ENCODE measurements at places on chromosomes 5 and 9.

GRCh38 chr5:68778484-68778883 lies 315.3 kb upstream of the SLC30A5 start:
- DNase-seq, result no peak

DNA sequence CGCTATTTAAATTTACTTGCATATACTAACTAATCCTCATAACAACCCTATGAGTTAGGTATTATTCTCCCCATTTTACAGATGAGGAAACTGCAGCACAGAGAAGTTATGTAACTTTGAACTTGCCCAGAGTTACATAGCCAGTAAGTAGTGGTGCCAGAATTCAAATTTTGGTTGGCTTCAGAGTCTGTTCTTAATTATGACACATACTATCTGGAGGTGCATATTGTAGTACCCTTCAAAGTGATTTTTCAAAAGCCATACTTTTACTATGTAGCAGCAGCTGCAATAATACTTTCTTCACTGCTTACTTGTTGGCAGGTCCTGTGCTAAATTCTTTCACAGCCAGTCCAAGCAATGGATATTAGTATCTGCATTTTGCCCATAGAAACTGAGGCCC lies 16.4 kb downstream of the MAN2A1 start:
- DNase-seq, result no peak

GRCh38 chr5:167608390-167609272 lies 682.8 kb upstream of the WWC1 start:
- no peak for DNase-seq

DNA sequence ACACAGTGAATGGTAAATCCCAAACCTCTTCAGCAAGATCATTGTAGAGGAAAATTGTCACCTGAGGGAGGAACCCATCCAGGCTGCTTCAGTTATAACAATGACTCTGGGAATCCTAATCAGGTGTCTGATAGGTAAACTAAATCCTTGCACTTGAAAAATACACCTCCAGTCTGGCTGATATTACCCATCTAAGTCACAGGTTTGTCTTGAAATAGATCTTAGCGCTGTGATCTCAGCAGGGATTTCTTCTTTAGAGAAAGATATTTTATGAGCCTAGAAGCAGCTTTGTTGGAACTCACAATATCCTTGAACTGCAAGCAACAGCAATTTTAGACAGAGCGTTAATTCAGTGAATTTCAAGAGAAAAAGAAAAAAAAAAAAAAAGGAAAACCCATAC lies 149.7 kb downstream of the SGCD start:
- DNase-seq, result no peak

- peak; percentile 50 for DNase-seq
Observed at GRCh38 chr9:137241490-137242268, 592 bp downstream of the TUBB4B start.

- no peak for DNase-seq
Observed at GRCh38 chr9:36900136-36900855, 133.8 kb downstream of the PAX5 start.

DNA sequence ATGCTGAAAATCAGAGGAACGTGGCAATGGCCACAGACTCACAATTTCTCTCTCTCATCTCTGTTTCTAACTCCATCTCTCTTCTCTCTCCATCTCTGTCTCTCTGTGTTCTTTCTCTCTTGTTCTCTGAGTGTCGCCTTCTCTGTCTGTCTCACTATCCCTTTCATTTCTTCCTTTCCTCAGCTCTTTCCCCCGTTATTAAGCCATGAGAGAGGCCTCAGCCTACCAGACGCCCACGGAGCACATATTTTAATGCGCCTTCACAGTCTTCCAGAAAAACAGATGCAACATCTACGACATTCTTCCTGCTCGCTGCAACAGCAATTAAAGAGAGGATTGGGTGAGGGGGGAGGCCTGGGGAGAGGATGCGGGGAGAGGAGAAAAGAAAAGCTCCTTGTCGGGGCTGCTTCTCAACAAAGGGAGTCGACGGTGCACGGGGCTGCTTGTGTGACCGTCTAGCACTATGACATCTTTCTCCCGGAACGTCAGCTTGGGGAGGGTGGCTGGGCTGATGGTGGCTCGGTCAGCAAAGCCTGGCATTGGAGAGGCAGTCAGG lies 37.7 kb upstream of the NEURL1B start:
- no peak for DNase-seq

- DNase-seq, result no peak
Observed at GRCh38 chr5:108743319-108743718, 4.4 kb upstream of the FER start.

GRCh38 chr5:130055572-130055971 lies 151.3 kb downstream of the CHSY3 start:
- DNase-seq, result no peak

DNA sequence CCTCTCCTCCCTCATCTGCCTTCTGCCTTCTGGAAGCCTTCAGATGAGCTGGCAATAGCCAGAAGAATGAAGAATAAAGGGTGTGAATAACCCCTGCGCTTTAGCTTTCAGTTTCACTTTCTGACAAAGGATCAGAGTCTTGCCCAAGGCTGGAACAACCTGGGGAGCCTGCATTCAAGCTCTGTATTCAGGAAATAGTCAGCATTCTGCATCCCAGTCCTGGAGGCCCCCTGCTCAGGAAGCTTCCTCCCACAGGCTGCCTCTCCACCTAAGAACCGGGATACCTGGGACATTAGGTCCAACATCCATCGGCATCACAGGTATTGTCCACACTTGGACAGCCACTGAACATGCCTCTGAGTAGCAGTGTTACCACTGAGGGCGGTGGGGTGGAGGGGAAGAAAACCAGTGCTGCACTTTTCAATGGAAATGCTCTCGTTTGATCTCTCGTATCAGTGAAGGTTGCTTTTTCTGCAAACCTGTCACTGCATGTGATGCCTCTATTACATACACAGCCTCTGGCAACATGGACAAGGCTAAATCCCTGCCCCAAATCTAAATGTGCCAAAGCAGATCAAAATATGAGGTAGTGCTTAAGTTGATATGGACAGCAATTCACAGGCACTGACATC lies 39.8 kb upstream of the ACO1 start:
- DNase-seq, result no peak

GRCh38 chr5:133455676-133456075 lies 156.7 kb downstream of the FSTL4 start:
- DNase-seq, result no peak

- no peak for DNase-seq
Observed at GRCh38 chr5:178422400-178422775, 167.8 kb downstream of the COL23A1 start.

DNA sequence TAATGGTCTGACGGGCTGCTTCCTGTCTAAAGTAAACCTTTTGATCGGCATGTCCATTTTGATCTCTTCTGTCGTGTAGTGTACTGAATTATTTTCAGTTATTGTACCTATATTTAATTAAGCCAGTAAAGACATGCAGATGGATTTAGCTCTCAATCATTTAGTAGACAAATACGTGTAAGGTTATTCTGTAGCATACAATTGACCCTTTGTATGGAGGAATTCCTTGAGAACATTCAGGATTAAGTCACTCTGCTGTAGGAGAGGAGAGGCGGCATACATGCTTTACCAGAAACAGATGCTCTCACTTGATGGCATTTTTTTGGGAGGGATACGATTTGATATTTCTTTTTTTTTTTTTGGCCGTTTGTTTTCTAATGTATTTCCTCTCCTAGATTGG lies 141.0 kb downstream of the PBX3 start:
- no peak for DNase-seq

GRCh38 chr5:81749192-81749560 lies 1.7 kb downstream of the SSBP2 start:
- no peak for DNase-seq

DNA sequence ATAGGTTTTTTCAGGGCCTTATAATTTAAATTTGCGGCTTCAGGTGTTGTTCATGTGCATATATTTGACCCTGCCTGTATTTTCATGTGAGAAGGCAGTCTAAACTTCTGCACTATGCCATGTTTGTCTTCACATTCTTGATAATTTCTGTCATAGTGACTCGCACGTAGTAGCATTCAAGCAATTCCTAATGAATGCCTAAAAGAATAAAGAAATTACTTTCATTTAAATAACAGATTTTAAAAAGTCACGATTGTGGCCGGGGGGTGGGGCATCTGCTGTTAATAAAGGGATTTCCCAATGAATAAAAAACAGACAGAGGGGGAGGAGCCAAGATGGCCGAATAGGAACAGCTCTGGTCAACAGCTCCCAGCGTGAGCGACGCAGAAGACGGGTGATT lies 318.0 kb downstream of the ADAMTS6 start:
- DNase-seq, result no peak

GRCh38 chr9:12732971-12733370 lies 39.8 kb downstream of the TYRP1 start:
- DNase-seq, result no peak

- no peak for DNase-seq
Observed at GRCh38 chr5:141430332-141431113, at the start of gene PCDHGA12. Gene PCDHGA12 (plus strand): TSS chr5:141430507. CDS start chr5:141430760, 253 bp downstream.

DNA sequence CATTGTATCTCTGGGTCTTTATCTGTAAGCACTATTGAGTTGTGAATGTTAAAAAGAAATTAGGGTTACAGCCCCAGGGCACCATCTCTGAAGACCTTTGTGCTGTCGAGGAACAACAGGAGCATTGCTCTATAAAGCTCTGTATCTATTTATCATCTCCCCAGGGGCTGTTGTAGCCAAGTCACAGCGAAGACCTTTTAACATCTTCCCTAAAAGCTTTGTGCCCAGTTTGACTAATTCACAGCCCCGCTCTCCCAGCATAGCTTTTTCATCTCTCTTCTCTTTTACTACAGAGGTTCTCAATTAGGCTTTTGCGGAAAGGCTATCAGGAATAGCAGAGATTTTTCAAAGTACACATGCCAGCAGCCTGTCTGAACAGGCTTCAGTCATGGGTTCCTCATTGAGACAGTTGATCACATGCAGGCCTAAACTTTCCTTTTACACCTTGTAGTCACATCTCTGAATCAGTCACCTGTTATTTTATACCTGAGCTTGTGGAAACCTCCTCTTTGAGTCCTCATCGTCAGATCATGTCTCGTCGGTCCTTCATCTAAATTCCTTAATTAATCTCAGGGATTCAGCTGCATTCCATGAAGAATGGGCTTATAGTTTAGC lies 140.5 kb downstream of the NPR3 start:
- DNase-seq, result no peak

DNA sequence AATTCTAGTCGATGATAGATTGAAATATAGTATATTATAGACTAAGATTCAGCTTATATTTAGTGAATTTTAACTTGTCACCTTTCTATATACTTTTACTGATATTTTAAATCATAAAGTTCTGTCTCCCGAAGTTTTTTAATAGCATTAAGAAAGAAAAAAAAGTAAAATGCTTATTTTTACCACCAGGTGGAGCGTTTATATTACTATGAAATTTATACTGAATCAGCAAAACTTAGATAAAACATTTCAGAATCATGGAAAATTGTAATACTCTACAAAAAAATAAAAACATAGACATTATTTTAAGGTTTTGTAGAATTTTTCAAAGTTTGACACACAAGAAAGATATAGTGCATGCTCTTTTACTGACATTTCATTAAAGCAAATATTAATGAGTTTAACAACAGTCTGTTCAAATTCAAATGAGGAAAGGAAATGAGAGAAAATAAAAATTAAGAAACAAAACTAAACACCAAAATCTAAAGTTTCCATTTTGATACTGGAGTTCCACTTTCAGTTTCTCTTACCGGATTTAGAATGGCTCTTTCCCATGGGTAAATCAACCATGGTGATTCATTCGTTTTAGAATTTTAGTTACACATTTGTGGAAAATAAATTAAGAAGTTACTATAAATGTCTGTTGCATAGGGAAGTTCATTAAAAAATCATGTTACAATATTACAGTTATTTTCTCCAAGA lies 1035.3 kb downstream of the CDH12 start:
- DNase-seq, result no peak

- DNase-seq, result no peak
Observed at GRCh38 chr5:141105350-141105749, 5.1 kb downstream of the PCDHB3 start.

DNA sequence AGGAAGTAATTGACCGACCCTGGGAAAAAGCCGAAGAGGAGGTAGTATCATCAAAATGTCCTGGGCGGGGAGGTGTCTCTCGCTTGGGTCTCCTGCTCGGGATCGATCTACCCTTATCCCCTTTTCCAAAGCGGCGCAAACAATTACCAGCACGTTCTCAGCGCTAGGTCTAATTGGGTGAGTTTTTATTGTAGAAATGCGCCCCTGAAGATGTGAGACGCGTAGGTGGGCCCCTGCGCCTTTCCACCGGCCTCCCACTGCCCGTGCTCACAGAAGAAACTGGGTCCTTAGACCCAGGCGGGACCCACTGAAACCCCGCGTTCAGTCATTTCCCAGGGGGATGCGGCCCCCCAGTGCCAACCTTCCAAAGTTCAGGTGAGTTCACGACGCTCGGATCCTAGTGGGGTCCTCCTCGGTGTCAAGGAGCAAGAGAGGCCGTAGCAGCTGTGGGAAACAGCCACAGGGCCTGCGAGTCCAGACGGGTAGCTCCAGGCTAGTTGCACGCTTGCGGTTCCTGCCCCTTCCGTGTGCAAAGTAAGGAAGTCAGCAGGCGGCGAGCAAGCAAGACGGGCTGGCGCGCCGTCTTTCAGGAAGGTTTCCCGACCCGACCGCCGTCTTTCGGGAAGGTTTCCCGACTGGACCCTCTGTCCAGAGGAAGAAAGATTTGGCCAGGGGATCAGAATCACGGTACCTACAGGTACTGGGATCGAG lies 1.5 kb downstream of the SMIM32 start:
- DNase-seq, result no peak

GRCh38 chr9:103277240-103277639 lies 282.1 kb downstream of the CYLC2 start:
- DNase-seq, result no peak

DNA sequence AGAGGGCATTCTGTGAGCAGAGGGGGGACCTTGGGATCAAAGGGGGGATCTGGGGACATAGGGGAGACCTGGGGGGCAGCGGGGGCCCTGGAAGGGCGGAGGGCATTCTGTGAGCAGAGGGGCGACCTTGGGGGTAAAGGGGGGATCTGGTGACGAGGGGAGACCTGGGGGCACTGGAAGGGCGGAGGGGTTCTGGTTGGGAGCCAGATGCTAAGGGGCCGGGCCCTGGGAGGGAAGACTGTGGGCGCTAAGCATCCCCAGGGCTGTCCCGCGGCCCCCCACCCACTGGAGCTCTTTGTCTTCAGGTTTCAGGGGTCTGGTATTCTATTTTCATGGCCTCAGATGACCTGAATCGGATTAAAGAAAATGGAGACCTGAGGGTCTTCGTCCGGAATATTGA lies 748 bp downstream of the LCN9 start:
- no peak for DNase-seq

- DNase-seq, result no peak
Observed at GRCh38 chr9:22657713-22658112, 211.1 kb downstream of the DMRTA1 start.

- no peak for DNase-seq
Observed at GRCh38 chr9:89803403-89803802, 198.6 kb downstream of the GADD45G start.

DNA sequence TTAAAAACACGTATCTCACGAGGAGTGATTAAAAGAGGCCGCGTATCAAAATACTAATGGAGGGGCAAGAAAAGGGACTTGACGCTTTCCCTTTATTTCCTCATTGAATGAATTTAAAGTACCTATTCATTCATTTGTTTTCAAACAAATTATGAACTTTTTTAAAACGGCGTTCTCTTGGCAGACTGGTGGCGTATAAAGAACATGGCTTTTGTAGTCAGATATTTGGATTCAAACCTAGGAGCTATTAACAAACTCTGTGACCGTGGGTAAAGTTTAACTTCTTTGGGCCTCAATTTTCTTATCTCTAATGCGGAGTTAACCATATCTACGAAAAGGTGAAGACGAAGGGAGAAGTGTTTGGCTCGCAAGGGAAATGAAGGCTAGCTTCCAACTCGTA lies 876 bp downstream of the CAAP1 start:
- DNase-seq, result no peak

GRCh38 chr9:71628247-71628646 lies 140.1 kb downstream of the CEMIP2 start:
- peak; percentile 13 for DNase-seq
